Stimulated activated CD8-positive, alpha-beta memory T cell treated with anti-CD3 and anti-CD28 coated beads, Interleukin-7, amount 100 ng/mL, for 1 hour (primary cell): ENCODE measurements at places on chromosomes 6 and 20.

- DNase-seq = no peak
Measured at GRCh38 chr6:21893793-21894192, 300.2 kb downstream of the SOX4 start.

GRCh38 chr6:8570256-8570920, 135.0 kb upstream of the SLC35B3 start:
- DNase-seq = no peak

GRCh38 chr6:115667478-115668026, 393.1 kb downstream of the FRK start:
- DNase-seq = no peak

DNA sequence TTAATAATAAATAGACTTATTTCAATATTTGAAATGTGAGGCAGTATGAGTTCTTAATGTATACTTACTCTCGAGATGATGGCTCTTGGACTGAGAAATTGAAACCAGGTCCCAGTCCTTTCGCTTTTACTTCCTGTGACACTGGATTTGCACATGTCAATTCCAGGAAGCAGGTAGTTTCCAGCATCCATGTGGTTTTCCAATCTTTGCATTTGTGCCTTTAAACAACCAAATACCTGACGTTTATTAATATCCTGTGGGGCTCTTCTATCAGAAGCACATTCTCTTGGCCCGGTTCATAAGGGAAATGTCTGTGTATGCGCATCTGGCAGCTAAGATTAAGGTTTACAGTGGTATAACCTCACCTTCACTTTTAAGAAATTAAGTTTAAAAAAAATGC, 13.1 kb downstream of the UTRN start:
- no peak for DNase-seq

GRCh38 chr20:61756966-61757677, 308.6 kb downstream of the TAF4 start:
- DNase-seq = no peak

- DNase-seq = no peak
Measured at GRCh38 chr20:50366270-50367103, 143.7 kb upstream of the PTPN1 start.

GRCh38 chr6:121971931-121972335, 427.5 kb upstream of the HSF2 start:
- DNase-seq = no peak

- no peak for DNase-seq
Measured at GRCh38 chr6:170206851-170207431, 83.9 kb downstream of the DLL1 start.

DNA sequence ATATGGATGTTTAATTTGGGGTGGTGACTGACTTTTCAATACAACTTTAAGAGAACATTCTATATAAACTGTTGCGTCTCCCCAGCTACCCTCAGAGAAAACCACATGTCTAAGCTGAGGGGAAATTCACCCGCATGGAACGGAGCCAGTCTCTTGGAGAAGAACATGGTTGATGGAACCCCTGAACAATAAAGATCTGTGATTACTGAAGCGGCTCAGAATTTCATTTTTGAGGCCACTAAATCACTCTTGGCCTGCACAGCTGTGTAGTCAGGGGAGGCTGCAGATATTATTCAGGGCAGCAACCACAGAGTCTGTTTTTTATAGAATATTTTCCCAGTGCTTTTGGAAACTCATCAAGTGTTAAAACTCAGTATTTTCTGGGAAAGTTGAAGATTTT, 73.8 kb downstream of the EYA4 start:
- DNase-seq = no peak

- DNase-seq = no peak
Measured at GRCh38 chr6:30862156-30862875, 22.0 kb upstream of the DDR1 start.

DNA sequence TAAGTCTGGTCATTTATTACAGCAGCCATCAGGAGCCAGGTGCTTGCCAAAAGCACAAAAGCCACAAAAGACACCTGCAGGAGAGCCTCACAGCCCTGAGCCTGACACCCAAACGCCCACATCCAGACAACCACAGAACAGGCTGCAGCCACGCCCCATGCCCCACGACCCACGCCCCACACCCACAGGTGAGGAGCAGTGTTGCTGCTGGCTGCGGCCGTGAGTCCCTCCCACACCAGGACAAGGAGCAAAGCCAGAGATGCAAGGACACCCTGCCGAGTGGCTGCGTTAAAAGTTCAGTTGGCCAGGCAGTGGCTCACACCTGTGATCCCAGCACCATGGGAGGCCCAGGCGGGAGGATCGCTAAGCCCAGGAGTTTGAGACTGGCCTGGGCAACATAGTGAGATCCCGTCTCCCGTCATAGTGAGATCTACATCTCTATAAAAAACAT, 43.0 kb downstream of the SLC2A4RG start:
- DNase-seq = no peak

DNA sequence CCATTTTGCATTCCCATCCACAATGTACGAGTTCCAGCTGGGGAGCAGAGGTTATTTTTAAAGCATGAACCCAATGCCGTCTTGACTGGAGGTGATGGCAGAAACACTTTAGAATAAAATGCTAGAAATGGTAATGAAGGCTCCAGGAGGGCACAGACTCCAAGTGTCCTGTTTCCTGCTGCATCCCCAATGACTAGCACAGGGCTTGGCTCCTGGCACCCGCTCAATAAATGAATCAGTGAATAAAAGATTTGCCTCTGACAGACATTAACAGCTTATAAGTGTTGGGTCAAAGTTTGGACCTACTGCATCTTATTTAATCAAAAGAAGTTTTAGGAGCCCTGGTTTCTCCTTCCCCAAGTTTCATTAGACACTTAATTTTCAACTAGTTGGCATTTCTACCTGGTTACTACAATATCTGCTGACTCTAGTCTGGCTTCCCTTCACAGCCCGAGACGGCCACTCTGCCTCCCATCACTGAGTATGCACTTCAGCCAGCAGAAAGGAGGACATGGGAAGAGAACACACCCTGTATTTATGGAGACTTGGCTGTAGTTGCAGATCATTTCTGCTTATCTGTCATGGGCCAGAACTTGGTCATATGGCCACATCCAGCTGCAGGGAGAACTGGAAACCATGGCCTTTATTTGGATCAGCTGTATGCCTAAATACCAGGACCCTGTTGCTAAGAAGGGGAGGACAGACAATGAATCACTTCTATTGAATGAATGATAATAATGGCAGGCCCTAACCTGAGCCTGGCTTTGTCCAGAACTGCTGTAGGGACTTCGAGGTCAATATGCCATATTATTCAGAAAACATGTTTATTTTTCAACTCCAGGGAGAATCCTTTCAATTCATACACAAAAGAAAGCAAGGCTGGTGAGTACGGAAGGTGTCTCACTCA, 63.1 kb downstream of the TTI1 start:
- DNase-seq = no peak

- DNase-seq = no peak
Measured at GRCh38 chr6:19444481-19444880, 392.7 kb upstream of the ID4 start.

DNA sequence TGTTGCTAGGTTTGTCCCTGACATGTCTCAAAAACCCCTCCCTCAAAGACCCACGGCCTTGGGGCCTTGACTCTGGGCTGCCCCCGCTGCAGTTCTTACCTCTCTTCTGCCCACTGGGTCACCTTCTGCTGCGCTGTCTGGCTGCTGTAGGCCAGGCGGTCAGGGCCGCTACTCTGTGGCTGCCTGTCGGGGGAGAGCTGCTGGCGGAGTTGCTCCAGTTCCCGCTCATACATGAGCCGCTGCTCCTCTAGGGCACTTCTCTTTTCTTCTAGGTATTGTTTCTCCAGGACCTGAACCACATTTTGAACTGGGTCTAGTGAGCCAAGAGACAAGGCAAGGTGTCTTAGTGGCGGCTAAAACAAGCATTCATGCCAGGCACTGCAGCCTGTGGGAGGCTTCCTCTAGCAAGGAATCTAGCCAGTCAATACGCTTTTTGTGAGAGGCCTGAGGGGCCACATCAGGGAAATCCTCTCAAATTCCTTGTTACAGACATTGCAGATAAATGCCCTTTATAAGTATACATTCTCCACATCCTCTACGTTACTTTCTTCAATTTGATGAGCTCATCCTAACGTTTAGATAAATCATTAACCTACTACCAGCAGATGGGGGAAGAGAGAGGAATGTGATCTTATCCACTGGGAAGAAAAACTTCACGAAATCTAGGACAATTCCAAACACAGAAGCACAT, 110.3 kb upstream of the NUP153 start:
- DNase-seq = no peak

DNA sequence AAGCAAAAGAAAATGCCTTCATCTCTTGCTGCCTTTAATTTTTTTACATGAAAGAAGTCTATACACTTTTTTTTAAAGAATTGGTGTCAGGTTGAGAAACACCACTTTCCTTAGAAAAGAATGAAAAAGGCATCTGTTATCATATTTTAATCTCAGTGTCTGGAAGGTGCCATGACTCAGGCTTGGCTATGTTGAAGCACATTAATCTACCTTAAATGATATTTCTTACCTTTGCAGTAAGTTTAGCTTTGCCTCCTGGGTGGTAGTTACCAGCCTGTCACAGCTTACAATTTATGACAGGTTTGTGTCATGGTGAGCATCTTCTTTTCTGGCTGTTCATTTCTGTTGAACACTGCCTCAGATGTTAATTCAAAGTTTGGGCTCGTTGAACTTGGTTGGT, 95.3 kb downstream of the RTN4IP1 start:
- no peak for DNase-seq

DNA sequence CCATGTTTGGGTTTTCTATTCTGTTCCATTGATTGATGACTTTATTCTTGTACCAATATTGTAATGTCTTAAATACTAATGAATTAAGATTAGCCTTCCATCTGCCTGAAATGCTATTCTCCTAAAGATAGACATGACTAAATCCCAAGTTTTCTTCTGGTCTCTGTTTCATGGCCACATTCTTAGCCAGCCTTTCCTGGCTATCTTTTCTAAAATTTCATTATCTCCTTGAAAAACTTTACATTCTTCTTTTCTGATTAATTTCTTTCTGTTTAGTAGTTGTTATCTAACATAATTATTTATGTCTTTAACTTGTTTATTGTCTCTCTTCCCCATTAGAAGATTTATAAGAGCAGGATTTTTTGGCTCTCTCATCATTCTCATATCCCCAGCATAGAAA, 4.4 kb upstream of the PRIM2 start:
- DNase-seq = no peak

- no peak for DNase-seq
Measured at GRCh38 chr6:43749461-43749860, 20.6 kb upstream of the VEGFA start.

DNA sequence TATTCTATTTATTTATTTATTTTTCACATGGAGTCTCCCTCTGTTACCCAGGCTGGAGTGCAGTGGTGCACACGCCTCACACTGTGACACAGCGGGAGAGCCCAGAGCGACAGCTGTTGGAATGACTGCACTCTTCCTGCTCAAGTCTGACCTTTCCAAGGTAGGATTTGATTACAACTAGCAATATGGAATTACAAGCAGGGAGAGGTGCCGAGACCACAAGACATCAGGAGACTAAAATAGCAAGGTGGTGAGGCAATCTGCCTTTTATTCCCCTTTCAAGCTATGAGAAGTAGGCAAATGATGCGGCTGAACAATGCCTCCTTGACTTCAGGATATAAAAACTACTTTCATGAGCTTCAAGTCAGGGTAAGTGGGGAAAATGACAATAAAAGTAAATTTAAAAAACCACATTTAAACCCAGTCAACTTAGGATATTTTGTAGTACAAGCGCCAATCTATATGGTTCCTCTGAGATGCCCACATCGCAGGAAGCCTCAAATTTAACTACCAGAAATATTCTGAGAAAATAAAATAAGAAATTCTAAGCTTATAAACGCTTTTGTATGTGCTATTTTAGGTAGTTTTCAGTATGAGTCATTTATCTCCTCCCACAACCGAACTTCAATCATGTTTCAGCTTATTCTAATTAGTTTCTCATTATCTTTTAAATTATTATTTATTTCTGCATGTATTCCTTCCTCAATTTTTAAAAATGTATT, 146.9 kb upstream of the SGK1 start:
- no peak for DNase-seq

GRCh38 chr6:62445521-62445920, 159.5 kb upstream of the KHDRBS2 start:
- DNase-seq = no peak

DNA sequence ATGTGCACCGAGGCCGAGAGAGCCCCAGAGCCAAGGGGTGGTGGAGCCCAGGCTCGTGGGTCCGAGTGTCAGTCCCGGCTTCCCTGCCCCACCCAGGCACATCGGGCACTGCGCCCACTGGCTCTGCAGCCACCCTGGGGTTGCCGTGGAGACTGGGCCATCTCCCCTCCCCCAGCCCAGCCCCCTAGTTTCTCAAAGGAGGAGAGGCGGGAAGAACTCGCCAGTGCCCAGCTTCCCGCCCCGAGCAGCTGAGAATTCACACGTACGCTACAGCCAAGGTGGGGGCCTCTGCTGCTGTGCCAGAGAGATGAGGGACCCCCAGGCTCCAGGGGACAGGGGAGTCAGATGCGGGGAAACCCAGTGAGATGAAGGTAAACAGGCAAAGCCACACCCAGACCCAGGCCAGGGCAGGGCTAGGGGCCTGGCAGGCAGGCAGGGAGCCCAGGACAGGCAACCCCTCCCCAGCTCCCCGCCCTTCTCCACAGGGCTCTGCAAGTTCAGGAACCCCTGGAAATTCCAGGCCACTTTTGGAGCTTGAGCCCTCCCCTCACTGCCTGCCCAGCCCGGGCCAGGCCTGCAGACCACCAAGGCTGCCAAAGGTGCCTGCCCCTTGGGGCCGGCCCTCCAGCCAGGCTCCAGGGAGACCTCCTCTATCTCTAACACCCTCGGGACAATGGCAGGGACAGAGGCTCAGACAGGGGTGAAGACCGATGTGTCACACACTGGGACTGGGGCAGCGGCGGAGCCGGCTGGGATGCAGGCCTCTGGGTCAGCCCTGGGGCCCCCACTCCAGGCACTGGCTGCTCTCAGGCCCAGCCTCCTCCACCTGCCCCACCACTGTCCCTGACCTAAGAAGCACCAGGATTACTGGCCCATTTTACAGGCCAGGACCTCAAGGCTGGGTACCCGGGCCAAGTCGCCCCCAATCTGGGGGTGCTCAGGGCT, 6.0 kb downstream of the LAMA5 start:
- DNase-seq = no peak

- DNase-seq = no peak
Measured at GRCh38 chr20:25058847-25059810, 1.2 kb upstream of the ACSS1 start.

DNA sequence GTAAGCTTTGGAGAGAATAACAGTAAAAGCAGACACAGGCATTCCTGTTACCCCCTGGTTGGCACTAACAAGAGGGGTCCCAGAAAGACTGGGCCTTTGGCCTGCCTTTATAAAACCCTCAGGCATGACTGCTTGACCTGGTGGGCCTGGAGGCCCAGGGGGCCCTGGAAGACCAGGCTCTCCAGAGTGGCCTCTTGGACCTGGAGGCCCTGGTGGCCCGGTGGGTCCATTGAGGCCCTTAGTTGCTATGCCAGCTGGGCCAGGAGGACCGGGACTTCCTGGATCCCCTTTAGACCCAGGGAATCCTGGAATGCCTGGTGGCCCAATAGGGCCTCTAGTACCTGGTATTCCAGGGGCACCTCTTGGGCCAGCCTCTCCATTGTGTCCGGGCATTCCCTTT, 5.5 kb downstream of the COL10A1 start:
- no peak for DNase-seq
